ENCODE measurements at places on chromosomes 3 and 15.

GRCh38 chr3:123353850-123354233 is 95.0 kb downstream of the ADCY5 start:
- DNase-seq, result no peak

DNA sequence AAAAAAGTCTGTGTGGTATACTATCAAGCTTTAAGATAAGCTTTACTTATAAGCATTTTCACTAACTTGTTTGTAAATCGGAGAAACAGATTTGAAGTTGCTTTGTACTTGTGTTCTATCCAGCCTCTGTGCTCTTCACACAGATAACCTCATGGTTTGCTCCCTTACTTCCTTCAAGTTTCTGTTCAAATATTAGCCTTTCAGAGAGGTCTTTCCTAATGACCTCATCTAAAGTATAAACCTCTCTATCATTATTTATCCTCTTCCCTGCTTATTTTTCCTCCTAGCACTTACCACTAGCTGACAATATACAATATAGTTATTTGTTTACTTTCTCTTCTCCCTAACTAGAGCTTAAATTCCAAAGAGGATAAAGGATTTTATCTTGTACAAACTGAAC is 180.0 kb downstream of the CBLB start:
- DNase-seq, result no peak

DNA sequence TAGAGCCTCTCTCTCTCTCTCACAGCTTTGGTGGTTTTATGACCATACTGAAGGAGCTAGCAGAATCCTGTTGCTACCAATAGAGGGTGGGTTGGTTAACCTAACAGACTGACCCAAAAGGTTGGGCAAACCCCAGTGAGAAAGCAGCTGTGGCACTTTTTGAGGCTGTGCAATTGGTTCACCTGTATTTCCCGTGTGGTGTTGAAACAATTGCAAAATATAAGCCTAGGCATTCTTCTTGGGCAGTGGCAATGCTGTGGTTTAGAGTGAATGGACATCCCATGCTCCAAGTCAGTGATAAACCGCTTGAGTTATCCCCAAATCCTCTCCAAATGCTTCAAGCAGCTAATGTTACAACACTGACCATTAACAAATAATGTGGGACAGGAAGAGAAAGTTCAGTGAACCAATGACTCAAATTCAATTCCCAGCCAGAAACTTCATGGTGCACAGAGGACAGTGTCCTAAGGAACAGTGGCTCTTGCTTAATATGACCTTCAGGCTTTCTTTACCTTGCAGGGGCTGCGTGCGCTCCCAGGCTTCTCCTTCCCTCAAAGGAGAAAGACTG is 261.9 kb upstream of the ICE2 start:
- DNase-seq, result no peak

- no peak for DNase-seq
Measured at GRCh38 chr15:64969401-64969800, 20.3 kb downstream of the SPG21 start.

- no peak for DNase-seq
Measured at GRCh38 chr15:67670647-67671305, 128.3 kb downstream of the MAP2K5 start.

DNA sequence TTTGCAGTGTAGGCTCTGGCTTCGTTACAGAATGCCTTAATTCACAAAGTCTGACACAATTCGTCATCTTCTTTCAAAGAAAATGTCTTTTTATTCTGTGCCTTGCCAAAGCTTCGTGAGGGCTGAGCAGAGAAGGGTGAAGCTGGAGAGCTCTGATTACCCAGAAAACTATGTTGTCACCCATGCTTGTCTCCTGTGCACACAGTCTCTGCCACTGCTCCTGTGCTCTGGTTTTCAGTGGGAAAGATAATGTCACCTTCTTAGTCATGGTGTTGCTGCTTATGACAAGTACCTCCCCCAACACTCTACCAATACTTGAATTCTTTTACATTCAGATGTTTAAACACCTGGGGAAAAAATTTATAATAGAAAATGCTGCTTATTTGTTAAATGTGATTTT is 509.2 kb upstream of the GRM7 start:
- no peak for DNase-seq

DNA sequence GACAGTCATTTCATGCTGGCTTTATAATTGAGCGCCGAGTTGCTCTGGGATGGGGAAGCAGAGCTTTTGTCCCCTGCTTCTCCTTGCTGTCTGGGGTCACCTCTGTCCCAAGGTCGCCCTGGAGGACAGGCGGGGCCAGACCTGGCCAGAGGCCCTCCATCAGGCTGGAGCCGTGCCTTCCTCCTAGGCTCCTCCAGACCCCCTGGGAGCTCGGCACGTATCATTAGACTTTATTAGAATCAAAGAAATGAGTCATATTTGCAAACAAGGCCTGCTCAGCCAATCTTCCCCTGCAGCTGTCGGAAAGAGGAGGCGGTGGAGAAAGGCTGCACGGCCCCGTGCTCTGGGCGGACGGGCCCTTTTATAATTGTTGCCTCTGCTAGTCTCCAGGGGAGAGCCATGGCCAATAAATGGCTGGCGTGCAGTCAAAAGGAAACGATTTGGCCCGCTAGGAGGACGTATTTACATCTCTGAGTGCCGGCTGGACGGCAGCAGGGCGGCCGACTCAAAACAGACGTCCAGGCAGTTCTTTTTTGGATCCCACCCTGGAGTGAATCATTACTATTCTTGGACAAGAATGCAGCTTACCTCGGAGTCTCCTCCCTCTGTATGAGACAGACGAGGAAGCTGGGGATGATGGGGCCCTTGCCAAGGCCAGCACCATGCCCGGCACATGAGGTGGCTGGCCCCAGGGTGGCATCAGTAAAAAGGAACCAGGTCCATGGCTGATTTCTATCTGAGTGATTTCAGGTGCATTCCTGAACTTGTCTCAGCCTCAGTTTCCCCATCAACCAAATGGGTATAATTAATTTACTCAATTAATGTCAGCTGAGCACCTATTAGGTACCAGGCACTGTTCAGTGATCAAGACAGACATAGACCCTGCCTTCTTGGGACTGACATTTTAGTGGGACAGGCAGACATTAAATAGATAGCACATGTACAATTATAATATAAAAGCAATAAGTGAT is 50.6 kb downstream of the SLC6A6 start:
- no peak for DNase-seq

GRCh38 chr15:95826412-95827195 is 503.9 kb upstream of the NR2F2 start:
- DNase-seq, result no peak

- no peak for DNase-seq
Measured at GRCh38 chr3:178036451-178037144, 499.6 kb upstream of the KCNMB2 start.

- DNase-seq, result no peak
Measured at GRCh38 chr3:165918657-165918979, 81.4 kb upstream of the BCHE start.

DNA sequence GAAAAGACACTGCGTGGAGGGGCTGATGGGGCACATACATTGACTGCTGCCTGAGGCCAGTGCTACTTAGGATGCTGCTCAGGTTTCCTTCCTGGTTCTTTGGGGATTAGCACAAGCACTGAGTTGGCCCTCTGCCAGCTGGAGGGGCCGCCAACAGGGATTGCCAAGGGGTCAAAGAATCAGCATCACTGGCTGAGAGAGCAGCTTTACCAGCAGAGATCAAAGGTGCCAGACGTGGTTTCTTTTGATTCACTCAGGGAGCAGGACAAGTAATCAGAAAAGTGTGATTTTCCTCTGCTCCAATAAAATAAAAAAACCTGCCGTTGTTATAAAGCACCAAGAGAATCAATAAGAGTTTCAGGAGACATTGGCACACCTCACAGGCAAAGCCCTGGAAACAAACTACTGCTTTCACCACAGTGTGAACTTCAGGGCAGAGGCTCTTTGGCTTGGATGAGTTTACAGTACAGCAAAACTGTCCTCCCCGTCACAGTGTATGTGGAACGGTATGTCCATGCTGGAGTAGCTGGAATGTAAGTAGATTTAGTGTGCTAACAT is 45.8 kb upstream of the FSIP1 start:
- no peak for DNase-seq

- DNase-seq, result no peak
Measured at GRCh38 chr3:189555558-189555881, 75.7 kb upstream of the TP63 start.

DNA sequence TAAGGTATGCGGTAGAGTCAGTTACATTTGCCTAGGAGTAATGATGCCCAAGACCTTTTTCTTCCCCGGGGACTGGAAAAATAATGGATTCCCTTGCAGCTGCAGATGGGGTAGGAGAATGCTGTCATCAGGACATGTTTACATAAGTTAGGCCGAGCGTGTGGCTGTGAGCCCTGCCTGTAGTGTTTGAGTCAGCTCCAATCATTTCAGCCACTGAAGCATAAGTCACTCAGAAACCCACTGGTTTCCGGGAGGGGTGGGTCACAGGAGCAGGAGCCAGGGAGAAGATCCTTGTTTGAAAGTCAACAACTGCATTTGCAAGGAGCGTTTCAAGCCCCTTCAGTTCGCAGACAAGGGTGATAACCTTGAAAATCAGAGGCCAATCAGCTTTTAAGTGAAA is 562.3 kb downstream of the MCTP2 start:
- DNase-seq, result no peak

GRCh38 chr15:101407966-101408775 is 81.3 kb downstream of the PCSK6 start:
- no peak for DNase-seq

DNA sequence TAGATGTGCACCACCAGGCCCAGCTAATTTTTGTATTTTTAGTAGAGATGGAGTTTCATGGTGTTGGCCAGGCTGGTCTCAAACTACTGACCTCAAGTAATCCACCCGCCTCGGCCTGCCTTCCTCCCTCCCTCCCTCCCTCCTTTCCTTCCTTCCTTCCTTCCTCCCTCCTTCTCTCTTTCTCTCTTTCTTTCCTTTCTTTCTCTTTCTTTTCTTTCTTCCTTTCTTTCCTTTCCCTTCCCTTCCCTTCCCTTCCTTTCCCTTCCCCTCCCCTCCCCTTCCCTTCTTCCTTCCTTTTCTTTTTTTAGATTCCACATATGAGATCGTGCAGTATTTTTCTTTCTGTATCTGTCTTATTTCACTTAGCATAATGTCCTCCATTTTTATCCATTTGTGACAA is 81.3 kb downstream of the FAM81A start:
- no peak for DNase-seq

- no peak for DNase-seq
Measured at GRCh38 chr3:23501201-23501802, 298.2 kb downstream of the UBE2E2 start.

- DNase-seq, result no peak
Measured at GRCh38 chr15:78712797-78713515, 71.9 kb upstream of the CHRNB4 start.

DNA sequence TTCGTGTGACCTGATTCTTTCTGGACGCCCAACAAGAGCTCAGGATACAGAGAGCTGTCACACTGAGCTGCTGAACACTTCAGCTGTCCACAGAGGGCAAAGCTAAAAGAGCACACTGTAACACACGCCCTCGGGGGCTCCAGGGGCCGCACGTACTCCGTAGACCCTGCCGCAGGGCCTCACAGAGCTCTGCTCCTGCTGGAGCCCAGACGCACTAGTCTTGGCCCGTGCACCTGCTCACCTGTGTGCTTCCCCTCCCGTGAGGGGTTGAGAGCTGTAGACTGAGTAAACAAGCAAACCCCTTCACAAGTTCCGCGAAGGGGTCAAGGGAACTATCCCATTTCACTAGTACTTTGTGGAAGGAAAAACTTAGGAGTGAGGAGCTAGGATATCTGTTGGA is 30.7 kb upstream of the TUSC7 start:
- DNase-seq, result no peak

All from stimulated activated CD8-positive, alpha-beta memory T cell treated with anti-CD3 and anti-CD28 coated beads, Interleukin-7, amount 100 ng/mL, for 4 hours (primary cell).